Activated effector memory CD4-positive, alpha-beta T cell treated with Interleukin-2 at 50 U/mL for 16 hours (primary cell): ENCODE measurements at places on chromosomes 2 and 18.

DNA sequence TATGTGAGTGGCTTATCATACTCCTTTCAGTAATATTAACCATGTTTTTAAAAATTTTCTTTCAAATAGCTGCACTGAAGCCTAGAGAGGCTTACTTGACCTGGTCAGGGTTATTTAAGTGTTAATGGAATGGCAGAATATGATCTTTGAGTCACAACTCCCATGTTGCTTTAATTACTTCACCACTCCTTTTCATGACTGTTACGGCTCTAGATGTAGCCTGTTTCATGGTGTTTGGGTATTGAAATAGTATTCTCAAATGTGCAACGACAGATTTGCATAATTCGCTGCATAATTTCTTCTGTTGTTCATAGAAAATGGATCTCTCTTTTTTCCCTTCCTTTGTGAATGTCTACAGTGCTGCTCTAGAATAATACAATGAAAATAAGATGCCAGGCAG lies 51.6 kb upstream of the PLA2R1 start:
- DNase-seq = no peak

DNA sequence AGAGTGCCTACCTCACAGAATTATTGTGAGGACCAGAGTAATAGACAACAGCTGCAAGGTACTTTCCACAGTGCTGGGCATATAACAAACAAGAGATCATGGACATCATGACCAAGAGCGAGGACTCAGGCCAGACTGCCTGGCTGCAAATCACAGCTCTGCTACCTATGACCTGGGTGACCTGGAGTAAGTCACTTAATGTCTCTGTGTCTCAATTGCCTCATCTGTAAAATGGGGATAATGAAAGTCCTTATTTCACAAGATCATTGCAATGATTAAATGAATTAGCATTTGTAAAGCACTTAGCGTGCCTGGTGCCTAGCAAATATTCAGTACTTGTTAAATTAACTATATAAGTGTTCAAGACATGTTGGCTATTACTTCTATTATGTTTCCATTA lies 59.7 kb downstream of the PRKCE start:
- DNase-seq = no peak

DNA sequence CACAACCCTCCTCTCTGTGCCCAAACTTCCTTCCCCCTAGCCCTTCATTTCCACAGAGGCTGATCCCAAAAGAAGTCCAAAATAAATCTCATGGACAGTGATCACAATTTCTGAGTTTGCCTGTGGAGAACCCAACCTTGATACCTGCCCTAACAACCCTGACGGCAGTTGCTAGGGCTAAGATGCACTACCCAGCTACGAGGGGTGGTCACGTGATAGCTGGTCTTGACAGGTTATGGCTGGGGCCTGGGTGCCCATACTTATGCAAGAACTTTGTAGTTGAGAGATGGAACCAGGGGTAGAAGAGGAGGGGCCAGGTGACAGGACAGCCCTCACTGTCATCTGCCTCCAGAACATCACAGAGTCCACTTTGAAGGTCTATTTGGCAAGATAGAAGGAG lies 147.9 kb downstream of the AKAIN1 start:
- DNase-seq = no peak

DNA sequence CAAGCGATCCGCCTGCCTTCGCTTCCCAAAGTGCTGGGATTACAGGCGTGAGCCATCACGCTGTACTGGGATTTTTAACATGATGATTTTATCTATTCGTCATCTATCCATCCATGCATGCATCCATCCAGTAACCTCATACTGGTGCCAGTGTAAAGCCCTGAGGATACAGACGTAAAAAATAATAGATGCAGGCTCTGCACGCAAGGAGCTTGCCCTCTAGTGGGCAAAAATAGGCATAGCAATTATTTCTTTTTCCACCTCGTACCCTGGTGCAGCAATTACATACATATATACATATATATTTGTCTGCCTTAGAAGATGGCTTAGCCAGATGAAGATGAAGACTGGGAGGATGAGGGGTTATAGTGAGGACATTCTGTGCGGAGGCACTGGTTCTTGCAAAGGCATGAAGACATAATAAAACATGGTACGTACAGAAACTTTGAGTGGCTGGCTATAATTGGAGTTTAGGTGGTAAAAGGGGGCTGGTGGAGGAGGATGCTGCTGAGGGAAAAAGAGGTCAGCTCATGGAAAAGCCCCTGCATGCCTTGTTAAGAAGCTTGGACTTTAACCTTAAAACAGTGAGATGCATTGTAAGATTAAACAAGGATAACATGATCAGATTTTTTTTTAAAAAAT lies 19.6 kb upstream of the RPIA start:
- no peak for DNase-seq

DNA sequence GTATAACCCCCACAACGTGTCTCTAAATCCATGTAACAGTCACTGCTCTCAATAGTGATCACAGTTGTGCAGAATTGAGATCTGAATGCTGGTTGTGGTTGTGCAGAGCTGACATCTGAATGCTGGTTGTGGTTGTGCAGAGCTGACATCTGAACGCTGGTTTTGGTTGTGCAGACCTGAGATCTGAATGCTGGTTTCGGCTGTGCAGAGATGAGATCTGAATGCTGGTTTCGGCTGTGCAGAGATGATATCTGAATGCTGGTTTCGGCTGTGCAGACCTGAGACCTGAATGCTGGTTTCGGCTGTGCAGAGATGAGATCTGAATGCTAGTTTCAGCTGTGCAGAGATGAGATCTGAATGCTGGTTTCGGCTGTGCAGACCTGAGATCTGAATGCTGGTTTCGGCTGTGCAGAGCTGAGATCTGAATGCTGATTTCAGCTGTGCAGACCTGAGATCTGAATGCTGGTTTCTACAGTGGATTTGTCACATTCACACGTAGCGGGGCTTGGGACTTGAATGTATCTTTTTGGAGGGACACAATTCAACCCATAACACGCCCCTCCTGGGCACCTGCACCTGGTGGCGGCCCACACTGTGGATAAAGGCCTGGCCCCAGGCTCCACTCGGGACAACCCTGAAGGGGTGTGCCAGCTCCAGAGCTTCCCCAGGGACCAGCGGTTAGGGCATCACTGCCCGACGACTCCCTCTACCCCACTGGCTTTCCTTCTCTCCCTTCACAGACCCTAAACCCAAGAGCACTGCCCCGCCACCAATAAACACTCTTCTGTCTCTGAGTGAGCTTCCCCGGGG lies 51.1 kb upstream of the SLC66A3 start:
- peak; percentile 14 for DNase-seq

- DNase-seq = no peak
These were observed 18.4 kb upstream of the CAB39 start for GRCh38 chr2:230694241-230694640.

- no peak for DNase-seq
These were observed 67.2 kb downstream of the LRRFIP1 start for GRCh38 chr2:237694415-237695194.

GRCh38 chr2:85712336-85712735 lies 18.2 kb downstream of the GNLY start:
- no peak for DNase-seq

GRCh38 chr18:12233378-12233777 lies 20.8 kb upstream of the CIDEA start:
- no peak for DNase-seq

- DNase-seq = no peak
These were observed 141.1 kb downstream of the HRH4 start for GRCh38 chr18:24601585-24601984.

DNA sequence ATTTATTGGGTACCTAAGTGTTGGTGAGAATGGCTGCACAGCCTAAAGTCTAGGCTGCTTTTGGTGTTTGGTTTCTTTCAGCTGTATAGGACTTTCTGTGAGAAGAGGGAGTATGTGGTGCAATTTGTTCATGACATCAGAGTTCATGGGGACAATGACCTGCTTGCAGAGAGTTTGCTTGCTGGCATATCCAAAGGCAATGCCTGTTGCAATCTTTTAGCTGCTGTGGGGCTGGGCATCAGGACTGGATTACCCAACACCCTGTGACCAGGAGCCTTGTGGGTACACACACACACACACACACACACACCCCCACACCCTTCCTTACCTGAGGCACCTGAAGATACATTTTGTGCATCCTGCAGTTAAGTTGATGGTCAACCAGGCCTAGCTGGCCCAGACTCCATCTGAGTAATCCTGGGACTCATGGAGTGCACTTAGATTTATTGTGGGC lies 68.4 kb downstream of the LIPG start:
- no peak for DNase-seq

DNA sequence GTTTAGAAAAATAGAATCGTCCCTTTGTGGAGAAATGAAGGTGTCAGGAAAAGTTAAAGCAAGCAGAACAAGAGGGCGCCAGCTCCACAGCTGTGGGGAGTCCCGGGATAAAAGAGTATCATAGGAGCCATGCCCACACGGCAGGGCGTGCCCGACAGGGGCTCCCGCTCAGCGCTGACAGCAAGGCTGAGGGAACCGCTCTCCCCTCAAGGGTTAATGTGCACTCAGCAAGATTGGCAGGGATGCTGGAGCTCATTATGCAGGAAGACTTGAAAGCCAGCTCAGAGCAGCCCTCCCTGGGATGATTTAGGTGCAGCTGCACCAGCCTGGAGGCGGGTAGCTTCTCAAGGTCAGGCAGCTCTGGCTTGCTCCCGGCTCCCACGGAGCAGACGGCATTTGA lies 500.2 kb downstream of the EIPR1 start:
- no peak for DNase-seq

- DNase-seq = no peak
These were observed 89.6 kb upstream of the PMAIP1 start for GRCh38 chr18:59810183-59810582.

GRCh38 chr2:6960659-6961058 lies 43.4 kb downstream of the RNF144A start:
- no peak for DNase-seq
